ENCODE measurements at places on chromosomes 13 and 19.

DNA sequence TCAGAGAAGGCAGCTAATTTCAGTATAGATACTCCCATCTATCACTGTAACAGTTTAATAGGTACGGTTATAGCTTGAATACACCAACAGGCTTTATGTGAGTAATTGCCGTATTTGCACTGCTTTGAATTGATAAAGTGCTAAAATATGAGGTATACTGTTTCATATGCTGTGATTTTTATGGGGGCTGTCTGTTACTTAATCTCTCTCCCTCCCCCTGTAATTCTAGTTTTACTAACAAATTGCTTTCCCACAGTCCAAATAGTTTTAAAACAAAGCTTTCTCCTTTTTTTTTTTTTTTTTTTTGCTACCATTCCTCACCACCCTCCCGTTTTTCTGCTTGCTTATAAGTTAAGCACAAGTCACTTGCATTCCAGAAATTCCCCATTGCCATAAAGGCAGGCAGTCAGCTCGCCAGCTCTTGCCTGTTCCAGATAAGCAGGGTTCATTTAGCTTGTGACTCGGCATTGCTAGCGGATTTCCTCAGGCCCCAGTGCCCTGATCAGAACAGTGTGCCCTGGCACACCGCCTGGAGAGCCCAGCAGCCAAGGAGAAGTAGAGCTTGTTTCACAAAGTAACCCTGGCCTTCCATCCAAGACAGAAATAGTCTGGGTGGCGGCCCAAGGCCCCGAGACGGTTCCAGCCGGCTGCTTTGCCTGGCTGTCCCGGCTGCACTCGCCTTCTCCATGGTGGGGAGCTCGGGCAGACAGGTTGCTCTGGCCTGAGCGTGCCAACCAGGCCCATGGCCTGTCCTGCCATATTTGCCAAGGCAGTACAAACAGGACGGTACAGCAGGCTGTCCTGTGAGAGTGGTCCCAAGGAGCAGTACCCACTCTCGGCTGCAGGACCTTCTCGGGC lies 43.5 kb upstream of the NPAS1 start:
- DNase-seq: no peak

- DNase-seq: no peak
These were observed 45.3 kb upstream of the ZNF599 start for GRCh38 chr19:34818270-34818669.

GRCh38 chr19:35734273-35734672 lies 8.0 kb downstream of the IGFLR1 start:
- DNase-seq: no peak

DNA sequence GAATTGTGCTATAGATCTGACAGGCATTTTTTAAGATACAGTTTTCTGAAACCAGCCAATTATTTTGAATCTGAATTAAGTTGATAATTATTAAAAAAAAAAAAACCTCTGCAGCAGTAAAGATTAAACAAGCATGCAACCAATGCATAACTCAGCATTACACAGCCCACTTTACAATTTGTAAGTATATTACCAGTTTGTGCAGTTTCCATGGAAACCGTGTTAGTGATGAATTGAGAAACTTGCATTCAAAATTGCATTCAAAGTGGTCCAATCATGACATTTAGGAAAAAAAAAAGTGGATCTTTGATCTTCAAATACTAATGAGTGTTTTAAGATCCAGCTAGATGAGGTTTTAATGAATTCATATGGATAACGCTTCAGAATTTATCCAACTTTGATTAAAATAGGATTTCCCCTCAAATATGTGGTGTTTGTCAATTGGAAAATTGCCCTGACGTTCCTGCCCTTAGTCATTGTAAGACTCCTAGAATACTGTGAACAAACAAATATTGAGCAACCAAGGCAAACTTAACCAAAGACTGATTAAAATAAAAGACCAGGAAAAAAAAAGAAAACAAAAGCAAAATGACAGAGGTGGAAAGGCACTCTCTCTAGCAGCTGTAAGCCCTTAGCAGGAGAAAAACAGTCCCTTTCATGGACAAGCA lies 314.8 kb upstream of the MAB21L1 start:
- DNase-seq: no peak

- no peak for DNase-seq
These were observed 2.0 kb downstream of the APOE start for GRCh38 chr19:44907613-44908012.

- peak; percentile 25 for DNase-seq
These were observed 21.8 kb downstream of the MRPS12 start for GRCh38 chr19:38952395-38953165.

DNA sequence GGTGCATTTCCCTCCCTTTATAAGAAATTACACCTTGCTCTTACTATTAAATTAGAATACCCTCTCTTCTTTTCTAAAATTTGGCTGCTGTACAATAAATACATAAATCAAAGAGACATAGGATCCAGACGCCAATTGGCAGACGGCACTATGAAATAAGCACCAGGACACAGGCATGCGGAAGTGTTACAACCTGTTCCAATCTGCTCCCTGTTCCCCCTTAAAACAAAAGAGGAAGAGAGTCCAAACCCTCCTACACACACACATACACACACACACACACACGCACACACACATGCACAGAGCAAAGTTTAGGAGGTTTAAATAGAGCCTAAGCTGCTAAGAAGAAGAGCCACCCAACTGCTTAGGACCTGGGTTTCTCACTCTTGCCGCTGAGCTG lies 75.6 kb upstream of the ZNF507 start:
- no peak for DNase-seq

- no peak for DNase-seq
These were observed 1.2 kb downstream of the FRY start for GRCh38 chr13:32032759-32033158.

- DNase-seq: no peak
These were observed 6.4 kb upstream of the DNMT1 start for GRCh38 chr19:10201176-10201575.

DNA sequence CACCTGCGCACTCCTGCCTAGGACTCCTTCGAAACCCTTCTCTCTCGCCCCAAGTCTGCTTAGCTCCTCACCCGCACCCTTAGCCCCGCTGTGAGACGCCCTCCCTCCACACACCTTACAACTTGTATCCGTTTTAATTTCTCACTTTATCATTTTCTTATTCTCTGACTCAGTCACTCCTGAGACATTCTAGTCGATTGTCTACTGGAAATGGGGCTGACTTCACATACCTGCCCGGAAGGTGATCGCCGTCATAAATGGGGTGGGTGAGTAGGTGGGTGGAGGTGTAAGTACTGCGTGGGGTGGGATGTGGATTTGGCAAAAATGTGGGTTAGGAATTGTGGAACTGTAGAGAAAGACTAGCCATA lies 714 bp downstream of the NDFIP2 start:
- DNase-seq: no peak

- no peak for DNase-seq
These were observed 41.8 kb downstream of the EFNB2 start for GRCh38 chr13:106493533-106494220.

DNA sequence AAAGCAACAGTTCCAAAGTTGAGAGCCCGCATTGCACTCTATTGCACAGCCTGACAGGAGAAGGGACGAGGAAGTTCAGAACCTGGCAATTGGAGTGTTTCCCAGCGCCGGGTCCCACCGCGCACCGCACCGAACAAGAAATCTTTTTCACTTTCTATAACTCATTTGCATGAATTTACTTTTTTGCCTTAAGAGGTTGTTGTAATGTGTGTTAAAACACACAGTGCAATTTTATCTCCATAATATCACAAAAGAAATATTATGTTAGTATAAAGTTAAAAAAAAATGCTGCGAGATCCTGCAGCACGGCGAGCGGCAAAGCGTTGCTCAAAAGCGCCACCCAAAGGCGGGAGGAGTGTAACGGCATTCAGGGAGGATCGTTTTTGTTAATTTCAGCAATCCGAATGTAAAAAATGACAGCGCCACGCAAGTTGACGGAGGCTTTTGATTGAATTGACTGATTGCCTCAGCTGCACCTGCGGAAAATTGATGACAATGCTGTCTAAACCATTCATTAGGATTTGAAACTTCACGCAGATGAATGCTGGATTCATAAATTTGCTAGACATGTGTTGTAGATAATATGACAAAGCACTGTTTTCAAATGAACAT lies 303.6 kb upstream of the ZNF507 start:
- no peak for DNase-seq

- DNase-seq: no peak
These were observed 14.6 kb downstream of the NLRP8 start for GRCh38 chr19:55962186-55962585.

DNA sequence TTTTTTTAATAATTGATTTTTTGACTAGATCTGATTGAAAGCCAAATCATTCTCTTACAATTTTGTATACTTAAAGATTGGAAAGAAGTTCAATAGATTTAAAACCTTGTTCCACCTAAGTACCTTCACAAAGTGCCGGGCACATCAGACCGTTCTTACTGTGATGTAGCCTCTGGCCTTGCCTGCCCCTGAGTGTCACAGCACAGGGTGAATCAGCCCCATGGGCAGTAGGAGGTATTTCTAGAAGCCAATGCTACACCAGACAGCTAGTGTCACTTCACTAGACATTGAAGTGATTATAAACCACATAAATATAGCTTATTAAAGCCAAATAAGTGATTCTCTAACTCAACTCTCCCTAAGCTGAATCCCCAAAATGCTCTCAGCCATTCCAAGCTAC lies 131.3 kb downstream of the LACC1 start:
- DNase-seq: no peak

DNA sequence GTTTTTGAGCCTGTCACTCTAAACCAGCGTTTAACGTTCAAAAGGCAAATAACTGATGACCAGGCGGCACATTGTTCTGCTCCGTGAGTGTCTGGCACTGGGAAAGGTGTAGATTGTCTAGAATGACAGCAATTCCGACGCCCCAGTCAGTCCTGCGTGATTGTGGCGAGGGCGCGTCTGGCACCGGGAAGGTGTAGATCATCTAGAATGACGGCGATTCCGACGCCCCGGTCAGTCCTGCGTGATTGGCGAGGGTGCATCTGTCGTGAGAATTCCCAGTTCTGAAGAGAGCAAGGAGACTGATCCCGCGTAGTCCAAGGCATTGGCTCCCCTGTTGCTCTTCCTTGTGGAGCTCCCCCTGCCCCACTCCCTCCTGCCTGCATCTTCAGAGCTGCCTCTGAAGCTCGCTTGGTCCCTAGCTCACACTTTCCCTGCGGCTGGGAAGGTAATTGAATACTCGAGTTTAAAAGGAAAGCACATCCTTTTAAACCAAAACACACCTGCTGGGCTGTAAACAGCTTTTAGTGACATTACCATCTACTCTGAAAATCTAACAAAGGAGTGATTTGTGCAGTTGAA lies 26.1 kb upstream of the NDUFS7 start:
- no peak for DNase-seq

- DNase-seq: no peak
These were observed 20.6 kb upstream of the TNFSF11 start for GRCh38 chr13:42553098-42554046.

All from hematopoietic multipotent progenitor cell treated with erythropoietin and hydrocortisone succinate and interleukin-3 and kit ligand, for 17 days (in vitro differentiated cells).